ENCODE measurements at places on chromosomes 7 and 10.

DNA sequence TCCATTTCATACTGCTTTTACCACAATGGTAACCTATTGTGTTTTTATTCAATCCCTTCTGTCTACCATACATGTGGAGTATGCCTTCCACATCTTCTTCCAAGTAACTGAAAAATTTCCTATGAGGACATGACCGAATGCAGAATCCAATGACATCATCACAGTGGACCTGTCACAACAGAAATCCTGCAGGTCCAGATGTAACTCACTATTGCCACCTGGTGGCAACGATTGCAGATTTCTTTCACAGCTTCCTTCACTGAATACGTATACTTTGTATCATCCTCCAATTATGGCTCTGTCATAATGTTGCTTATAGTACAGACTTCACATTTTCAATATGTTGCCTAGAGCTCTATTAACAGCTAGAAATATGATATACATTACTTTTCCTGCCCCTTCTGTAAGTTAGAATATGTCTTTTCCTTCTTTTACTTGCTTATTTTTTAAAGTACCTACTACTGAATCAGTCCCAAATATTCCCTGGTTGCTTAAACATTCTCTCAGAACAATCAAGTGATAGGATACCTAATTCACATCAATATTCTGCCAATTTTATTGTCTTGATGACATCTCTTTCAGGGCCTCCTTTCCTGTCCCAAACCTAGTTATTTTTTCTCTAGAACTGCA lies 45.4 kb downstream of the SLC13A1 start:
- peak; percentile 7 for DNase-seq

GRCh38 chr10:98623176-98623575 lies 176.4 kb upstream of the HPS1 start:
- no peak for DNase-seq

DNA sequence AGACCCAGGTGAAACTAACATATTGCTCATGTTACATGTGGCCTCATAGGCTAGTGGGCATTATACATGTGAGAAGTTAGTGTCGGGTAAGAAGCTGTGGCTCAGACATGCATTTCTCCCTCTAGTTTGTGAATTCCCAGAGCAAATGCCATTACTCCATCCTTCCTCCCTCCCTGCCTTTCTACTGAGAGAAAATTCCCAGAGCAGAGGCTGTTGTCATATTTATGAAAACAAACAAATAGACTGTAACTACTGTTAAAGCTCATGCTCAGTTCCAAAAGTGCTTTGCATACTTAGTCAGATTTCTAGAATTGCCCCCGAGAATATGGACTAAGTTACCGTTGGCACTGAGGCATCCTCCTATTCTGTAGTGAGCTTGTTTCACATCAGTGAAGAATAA lies 29.0 kb downstream of the ZNRF2 start:
- no peak for DNase-seq

DNA sequence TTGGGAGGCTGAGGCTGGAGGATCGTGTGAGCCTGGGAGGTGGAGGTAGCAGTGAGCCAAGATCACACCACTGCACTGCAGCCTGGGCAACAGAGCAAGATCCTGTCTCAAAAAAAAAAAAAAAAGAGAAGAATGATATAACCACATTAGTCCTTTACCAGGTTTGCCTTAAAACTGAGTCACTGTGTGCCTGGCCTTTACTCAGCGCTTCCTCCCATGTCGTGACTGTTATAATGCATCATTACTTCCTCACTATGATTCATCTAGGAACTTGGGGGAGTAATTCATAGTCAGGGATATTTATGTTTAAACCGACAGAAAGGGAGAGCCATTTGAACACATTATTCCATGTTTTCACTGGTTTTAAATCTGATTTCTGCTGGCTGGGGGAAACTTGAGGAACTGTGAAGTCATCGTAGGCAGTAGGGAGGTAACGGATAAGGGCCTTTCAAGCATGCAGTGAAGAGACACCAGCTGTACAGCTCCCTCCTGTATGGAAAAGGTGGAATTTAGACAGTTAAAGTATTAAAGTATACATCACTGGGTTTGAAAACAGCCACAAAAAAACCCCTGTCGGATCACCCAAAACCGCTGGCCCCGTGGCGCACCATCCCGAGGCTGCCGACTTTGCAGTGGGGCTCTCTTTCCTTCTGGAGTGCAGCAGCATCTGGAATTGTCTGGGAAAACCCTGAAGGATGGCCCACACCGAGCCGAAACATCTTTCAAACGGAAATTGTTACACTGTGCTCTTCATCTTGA lies 119.8 kb downstream of the NKX6-2 start:
- DNase-seq, result no peak

DNA sequence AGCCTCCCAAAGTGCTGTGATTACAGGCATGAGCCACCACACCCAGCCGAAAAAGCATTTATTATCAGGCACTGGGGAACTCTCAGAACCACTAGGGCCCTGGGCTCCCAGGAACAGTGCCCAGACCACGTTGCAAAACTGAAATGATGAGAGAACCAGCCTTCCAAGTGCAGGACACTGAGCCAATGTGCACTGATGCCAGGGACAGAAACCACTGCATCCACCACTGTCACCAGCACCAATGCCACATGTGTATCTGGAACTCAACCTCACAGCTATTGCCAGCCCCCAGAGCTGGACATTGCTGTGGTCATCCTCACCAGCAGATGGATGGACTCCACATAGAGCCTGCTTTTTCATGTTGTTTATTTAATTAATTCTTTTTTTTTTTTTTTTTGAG lies 28.2 kb upstream of the TPST1 start:
- DNase-seq, result no peak

DNA sequence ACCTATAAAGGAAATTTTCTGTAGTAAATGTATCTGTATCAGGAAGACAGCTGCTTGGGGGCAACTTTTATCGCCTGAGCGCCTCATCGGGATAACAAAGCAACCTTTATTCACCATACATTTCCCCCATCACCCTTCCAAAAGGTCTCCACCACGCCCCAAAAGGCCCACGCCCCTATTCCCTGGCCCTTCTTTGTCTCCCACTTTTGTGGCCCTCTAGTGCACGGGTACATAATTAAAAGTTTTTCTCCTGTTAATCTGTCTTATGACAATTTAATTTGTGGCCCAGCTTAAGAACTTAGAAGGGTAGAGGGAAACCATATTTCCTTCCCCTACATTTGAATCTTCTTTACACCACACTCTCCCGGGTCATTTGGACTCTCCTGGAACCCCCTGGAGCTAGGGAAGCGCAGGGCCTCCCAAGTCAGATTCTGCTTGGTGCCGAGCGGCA lies 625 bp downstream of the RP9 start:
- no peak for DNase-seq

DNA sequence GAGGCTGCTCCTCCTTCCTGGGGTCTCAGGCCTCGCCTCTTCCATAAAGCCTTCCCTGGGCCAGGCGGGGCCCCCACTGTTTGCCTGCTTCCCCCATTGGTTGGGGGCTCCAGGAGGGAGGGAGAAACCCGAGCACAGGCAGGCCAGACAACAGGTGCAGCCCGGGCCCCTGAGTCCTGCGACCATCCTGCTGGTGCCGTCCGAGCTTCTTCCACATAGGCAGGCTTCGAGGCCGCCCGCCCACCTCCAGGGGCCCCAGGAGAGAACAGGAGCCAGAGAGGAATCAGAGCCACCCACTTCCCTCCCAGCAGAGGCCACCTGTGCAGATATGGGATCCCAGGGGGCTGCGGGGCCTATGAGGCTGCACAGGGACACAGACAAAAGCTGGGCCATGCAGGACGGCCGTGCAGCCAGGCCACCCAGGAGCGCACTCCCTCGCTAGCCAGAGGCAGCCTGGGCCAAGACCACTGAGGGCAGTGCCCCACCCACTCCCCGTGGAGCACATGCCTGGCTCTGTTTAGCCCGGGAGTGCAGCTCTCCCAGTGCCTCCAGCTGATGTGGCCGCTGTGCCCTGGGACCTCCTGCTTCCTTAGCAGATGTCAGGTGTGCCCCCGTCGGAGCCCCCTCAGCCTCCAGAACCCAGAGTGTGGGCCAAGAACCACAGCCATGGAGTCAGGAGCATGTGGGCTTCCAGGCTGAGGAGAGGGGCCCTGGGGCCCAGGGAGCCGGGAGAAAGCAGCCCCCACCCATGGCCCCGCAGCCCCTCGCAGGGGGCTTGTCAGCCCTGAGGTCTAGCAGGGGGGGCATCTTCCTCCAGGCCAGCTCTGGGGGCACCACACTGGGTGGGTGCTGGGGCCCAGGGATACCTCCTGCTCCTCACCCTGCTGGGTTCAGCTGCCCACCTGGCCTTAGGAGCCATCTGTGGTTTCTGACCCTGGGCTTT lies 59.9 kb upstream of the INPP5A start:
- DNase-seq, result no peak

- no peak for DNase-seq
These were observed 2.2 kb downstream of the HOXA5 start for GRCh38 chr7:27141137-27141922.

- DNase-seq, result no peak
These were observed 65.9 kb upstream of the RSU1 start for GRCh38 chr10:16883084-16883483.

DNA sequence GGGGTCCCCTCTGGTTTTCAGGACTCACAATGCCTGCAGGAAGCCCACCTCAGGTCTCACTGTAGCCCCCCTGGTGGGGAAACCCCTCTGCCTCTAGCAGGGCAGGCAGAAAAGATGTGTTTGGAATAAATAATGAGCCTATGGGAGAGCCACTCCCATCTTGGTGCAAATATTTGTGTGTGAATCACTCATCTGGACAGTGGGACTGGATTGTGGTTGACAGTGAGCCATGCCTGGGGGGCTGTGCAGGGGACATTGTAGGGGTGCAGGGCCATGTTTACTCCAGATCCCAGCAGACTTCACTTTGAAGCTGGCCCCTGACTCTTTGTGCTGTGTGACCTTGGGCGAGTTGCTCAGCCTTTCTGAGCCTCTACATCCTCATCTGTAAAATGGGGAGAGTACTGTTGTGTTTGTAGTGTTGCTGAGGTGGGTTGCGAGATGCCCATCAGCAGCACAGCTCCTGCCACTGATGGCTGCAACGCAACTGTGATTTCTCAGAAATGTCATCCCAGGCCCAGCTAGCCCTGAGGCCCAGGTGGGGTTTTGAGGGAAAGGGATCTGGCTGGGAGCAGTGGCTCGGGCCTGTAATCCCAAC lies 20.7 kb downstream of the GTF2IRD1 start:
- no peak for DNase-seq

GRCh38 chr7:108235451-108236061 lies 105.4 kb upstream of the LAMB4 start:
- no peak for DNase-seq

- no peak for DNase-seq
These were observed 792.9 kb upstream of the GHITM start for GRCh38 chr10:83346266-83346910.

GRCh38 chr7:104106108-104106905 lies 101.5 kb downstream of the ORC5 start:
- DNase-seq, result no peak

GRCh38 chr10:132272231-132272971 lies 35.3 kb downstream of the STK32C start:
- no peak for DNase-seq

All from stimulated activated CD8-positive, alpha-beta memory T cell treated with anti-CD3 and anti-CD28 coated beads, Interleukin-4, amount 100 ng/mL, for 24 hours (primary cell).